ENCODE measurements at places on chromosomes 16 and 17.

- no peak for DNase-seq
Observed at GRCh38 chr16:27311448-27311830, 2.3 kb upstream of the IL4R start.

DNA sequence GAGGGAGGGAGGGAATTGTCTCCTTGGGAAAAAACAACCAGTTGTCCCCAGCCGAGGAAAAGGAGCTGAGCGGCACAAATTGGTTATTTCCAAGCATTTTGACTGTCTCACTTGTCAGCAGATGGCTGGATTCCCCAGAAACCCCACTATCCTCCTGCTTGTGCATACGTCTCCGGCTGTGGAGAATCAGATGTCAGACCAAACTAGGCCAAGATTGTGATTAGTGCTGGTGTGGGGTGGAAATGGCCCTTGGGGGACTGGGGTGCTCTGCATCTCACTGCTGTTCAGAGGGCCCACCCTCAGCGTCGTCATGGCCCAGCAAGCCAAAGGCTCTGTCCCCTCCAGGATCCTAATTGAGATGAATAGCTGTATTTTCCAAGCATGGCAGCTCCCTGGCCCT, 131.7 kb upstream of the HSBP1 start:
- no peak for DNase-seq

DNA sequence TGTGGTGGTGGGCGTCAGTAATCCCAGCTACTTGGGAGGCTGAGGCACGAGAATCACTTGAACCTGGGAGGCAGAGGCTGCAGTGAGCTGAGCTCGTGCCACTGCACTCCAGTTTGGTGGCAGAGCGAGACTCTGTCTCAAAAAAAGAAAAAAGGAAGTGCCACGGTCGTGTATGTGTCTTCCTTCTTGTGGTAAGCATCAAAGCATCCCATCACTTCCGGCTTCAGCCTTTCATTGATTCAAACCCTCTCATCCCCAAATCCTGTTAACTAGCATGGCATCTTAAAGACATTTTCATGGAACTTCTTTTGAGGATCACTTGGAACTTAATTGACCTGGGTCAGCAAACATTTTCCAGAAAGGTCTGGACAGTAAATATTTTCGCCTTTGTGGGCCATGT, 126.2 kb downstream of the CPPED1 start:
- DNase-seq, result no peak

- no peak for DNase-seq
Observed at GRCh38 chr16:25135254-25135878, 23.8 kb downstream of the LCMT1 start.

DNA sequence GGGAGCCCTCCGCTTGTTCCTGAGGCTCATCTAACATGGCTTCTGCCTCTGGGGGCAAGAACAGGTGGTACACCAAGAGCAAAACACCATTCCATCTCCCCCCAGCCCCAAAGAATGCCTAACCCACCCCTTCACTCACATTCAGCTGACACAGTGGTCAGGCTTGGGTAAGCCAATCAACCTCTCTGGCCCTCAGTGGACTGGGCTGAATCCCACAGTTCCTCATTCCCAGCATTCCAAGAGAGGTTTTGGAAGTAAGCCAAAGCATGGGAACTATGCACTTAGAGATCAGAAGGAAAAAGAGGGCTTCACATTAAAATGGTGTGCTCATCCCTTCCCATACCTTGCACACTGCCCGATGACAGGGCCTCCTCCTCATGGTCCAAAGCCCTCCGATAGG, 7.8 kb downstream of the PIGS start:
- DNase-seq, result no peak

- DNase-seq, result no peak
Observed at GRCh38 chr16:81040131-81040530, 4.5 kb downstream of the ATMIN start.

GRCh38 chr17:47203984-47204721, 5.0 kb upstream of the MYL4 start:
- no peak for DNase-seq

GRCh38 chr16:87100306-87101058, 216.7 kb downstream of the C16orf95 start:
- no peak for DNase-seq

- DNase-seq, result no peak
Observed at GRCh38 chr17:80938556-80938955, 53.1 kb upstream of the CHMP6 start.

- no peak for DNase-seq
Observed at GRCh38 chr16:51166541-51166940, 15.5 kb upstream of the SALL1 start.

- no peak for DNase-seq
Observed at GRCh38 chr16:85028685-85029407, 1.3 kb downstream of the KIAA0513 start.

GRCh38 chr17:57665696-57666095, 79.4 kb downstream of the CCDC182 start:
- no peak for DNase-seq

GRCh38 chr17:78408476-78409050, 30.1 kb downstream of the PGS1 start:
- no peak for DNase-seq

GRCh38 chr16:75620326-75621169, 2.5 kb downstream of the ADAT1 start:
- no peak for DNase-seq
